KG1 (cell line): ENCODE measurements at places on chromosomes 3 and 15.

DNA sequence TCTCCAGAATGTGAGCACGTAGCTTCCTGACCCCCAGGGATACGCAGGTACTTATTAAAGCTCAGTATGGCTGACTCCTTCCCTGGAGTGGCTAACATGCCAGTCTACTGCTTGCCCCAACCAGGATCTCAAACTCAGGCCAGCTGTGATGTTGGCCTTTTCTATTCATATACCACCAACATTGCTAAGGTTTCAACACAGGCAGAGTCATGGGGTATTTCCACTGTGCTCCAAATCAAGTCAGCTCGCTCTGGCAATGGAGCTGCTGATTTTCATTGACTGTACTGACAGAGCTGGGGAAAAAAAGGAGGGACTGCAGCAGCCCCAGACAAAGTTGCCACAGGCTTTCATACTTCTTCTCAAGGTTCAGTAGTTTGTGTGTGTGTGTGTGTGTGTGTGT, 87.0 kb downstream of the CFAP20DC start:
- DNase-seq: no peak

DNA sequence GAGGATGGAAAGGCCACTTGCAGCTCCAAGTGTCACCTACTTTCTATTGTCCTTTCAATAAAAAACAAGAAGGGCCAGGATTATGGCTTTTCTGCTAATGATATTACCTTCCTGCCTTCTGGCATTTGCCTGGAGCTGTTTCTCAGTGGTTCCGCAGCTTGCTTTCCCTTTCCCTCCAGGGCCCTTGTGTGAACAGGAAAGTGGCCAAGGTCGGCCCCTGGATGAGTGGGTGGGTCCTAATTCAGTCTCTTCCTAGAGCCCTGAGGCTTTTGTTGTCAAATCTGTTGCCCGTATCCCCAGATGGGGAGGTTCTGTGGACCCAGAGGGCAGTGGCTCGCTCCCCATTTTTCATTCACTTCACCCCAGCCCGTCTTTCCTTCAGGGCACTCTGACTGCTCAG, 64.2 kb upstream of the UMPS start:
- no peak for DNase-seq

DNA sequence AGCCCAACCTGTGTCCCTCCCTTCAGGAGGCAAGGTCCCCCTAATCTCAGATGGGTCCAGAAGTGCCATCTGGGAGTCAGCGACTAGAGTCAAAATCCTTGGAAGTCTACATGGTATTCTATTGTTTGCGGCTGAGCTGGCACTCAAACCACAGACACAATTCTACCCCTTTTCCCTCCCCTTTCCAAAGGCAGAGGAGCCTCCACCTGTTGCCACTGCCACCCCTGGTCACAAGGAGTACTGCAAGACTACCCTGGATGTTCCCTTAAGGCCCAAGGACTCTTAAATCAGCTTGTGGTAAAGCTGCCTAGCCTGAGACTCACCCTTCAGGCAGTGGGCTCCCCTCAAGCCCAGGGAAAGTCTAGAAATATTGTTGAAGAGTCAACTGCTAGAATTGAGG, 4.3 kb upstream of the OR5H6 start:
- no peak for DNase-seq

DNA sequence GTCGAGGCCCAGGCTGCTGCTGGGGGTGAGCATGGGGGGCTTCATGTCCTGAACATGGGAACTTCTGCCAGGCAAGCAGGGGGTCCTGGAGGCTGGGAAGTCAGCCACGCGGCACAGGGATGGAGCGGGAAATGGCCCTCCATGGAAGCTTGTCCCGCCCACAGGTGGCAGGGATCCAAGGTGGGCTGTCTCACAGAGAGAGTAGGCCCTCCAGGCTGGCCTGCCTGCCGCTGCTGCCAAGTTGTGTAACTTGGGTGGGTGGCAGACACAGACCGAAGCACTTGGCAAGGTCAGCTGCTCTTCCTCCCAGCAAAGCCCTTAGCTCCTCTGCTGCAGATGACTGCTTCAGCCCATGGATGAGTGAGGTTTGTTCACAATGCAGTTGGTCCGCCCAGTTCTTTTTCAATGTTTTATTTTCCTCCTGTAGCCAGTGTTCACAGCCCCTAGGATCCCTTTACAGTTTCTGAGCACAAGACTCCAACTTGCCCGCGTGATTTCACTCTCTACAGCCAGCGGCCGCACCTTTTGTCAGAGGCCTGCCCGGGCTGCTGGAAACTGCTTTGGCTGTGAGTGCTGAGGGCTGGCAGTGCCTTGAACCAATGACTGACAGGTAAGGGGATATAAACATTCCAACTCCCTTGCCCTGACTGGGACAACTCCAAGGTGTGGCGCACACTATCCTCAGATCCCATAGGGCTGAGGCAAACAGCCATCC, 26.7 kb downstream of the HCN4 start:
- no peak for DNase-seq

DNA sequence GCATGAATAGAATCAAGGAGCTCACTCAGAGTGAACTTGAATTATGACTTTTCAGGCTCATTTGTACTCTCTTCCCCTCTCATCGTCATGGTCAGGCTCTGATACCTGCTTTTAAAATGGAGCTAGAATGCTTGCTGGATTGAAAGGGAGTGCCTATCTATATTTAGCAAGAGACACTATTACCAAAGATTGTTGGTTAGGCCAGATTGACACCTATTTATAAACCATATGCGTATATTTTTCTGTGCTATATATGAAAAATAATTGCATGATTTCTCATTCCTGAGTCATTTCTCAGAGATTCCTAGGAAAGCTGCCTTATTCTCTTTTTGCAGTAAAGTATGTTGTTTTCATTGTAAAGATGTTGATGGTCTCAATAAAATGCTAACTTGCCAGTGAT, 9.6 kb downstream of the CCNDBP1 start:
- no peak for DNase-seq

DNA sequence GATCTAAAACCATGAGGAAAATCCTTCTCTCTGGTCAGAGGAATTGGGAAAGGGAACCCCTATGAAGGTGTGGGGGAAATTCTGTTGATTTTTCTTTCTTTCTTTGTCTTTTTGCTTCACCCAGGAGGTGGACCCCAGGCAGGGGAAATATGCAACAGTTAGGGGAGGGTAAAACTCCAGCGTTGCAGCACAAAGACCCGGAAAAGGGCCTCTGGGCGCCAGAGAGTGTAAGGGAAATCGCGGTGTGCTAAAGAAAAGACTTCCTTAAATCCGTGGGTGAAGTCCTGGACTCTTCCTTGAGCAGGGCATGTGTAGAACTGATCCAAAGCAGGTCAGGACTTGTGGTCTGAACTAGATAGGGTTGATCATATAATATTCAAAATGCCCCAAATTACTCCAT, 11.1 kb upstream of the TBC1D21 start:
- no peak for DNase-seq

DNA sequence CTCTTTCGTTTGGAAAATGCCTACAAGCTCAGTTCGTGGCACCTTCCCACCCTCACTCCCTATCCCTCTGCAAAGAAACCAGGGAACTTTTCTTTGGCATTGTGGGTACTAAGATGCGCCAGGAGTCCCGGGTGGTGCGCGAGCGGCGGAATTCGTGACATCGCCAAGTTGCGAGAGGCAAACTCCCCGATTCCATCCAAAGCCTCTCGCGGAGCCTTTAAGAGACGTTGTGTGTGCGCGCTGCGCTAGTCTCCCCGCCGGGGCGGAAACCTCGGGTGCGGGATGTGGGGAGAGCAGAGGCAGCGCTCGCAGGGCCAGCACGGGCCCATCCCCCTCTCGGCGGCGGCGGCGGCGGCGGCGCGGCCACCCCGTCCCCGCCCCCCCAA, 443 bp upstream of the NR2F2 start:
- DNase-seq: no peak
